ENCODE measurements at places on chromosomes 4 and X.

GRCh38 chrX:151871244-151871643 is 41.4 kb upstream of the MAGEA4 start:
- peak; percentile 83 for DNase-seq

DNA sequence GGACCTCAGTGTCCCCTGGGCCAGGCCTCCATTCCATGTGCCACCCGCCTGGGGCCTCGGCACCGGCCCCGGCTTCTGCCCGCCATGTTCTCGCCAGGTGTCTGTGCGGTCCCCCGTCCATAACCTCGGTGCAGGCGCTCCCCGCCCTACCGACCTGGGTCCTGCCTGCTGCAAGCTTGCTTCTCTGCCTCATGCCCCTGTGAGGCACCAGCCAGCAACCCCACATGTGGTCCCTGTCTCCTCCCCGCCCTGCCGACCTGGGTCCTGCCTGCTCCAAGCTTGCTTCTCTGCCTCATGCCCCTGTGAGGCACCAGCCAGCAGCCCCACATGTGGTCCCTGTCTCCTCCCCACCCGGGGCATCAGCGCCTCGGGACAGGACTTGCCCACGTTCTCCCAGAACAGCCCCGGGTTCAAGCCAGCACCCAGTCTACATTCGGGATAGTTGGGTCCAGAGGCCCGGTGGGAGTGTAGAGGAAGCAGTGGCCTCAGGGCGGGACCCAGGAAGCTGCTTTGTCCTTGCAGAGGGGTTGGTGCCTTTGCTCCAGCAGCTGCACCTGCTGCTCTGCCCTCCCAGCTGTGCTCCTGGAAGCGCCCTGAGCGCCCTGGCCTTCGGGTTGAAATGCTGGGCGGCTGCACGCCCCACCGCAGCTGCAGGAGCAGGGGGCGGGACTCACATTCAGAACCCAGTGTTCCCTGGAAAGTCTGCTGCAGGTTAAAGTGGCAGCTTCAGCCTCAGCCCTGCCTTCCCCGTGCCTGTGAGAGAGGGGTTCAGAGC is 20.1 kb upstream of the UVSSA start:
- DNase-seq, result no peak

DNA sequence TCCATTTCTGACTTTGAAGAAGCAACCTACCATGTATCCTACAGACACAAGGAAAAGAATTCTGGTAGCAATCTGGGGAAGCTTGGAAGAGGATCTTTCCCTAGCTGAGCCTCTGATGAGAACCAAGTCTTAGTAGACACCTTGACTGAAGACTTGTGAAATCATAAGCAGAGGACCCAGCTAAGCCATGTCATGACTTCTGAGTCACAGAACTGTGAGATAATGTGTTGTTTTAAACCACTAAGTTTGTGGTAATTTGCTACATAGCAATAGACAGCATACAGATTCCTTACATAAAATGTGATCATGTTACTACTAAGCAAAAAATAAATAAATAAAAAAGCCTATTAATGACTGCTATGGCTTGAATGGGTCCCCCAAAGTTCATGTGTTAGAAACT is 71.3 kb upstream of the ANKRD50 start:
- DNase-seq, result peak; percentile 39

- no peak for DNase-seq
Measured at GRCh38 chr4:82124932-82125786, 248.6 kb downstream of the HNRNPD start.

DNA sequence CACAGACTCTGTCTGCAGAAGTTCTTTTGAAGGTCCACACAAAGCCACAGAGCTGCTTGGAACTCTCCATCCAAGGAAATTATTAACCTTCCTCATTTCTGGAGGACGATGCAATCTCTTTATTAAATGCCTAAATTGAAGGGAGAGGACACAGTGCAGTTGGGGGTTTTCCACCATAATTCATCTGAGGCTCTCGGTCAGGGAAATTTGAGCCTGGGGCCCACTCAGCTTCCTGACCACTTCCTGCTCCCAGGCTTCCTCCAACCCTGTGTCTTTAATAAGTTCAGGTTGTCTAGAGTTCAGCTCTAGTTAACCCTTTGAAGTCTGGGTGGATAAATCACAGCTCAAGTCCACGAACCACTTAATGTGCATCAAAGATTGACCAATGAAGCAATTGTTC is 58.5 kb downstream of the PRPS1 start:
- DNase-seq, result peak; percentile 21
